ENCODE measurements at places on chromosomes 13 and 19.

DNA sequence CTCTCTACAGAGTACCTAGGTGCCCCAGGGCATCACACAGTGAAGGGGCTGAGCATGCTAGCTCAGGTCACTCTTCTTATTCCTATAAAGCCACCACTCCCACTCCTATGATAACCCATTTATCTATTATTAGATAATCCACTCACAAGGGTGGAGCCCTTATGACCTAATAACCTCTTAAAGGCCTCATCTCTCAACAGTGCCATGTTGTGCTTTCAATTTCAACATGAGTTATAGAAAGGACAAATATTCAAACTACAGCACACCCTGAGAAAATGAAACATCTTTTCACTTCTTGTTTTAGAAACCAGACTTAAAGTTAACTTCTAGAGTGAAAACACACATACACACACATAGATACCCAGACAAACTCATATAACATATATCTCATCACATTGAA, 1494.9 kb upstream of the MIR17HG start:
- no peak for DNase-seq

DNA sequence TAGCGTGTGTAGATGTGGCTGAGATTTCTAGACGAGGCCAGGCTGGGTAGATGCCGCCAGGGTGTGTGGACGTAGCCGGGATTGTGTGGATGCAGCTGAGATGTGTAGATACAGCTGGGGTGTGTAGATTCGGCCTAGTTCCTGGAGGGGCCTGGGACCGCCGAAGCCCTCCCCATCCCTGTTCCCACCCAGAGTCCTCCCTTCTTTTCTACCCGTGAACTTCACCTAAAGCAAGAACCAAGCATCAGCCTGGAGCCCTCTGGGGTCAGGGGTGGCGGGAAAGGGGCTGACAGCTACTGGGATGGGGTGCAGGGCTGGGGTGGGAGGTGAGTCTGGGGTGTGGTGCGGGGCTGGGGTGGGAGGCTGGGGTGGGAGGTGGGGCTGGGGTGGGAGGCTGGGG, 768 bp downstream of the TMPRSS9 start:
- DNase-seq, result no peak

- DNase-seq, result no peak
These were observed 2.3 kb downstream of the SIGLEC10 start for GRCh38 chr19:51415187-51415586.

GRCh38 chr19:58033741-58034476, at the start of gene ZSCAN1:
Gene ZSCAN1 (plus strand): TSS chr19:58034025. CDS start chr19:58037837, 3,812 bp downstream.
- DNase-seq, result no peak

DNA sequence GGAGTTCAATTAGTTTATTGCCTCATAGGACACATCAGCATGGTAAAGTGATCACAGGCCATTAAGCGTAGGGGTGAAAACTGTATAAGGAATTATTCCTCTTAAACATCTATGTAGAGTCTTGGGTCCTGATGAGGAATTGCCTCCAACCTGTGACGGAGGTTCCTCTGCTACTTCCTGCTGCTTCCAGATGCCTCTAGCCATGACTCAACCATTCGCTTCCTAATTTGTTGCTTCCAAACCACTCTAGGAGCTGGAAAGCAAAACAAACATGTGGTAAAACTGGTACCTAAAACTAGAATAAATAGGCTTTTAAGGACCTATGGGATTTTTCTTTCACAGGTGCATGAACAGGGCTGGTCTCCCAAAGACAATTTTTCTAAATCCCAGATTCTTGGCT, 253.8 kb downstream of the KLF12 start:
- no peak for DNase-seq

DNA sequence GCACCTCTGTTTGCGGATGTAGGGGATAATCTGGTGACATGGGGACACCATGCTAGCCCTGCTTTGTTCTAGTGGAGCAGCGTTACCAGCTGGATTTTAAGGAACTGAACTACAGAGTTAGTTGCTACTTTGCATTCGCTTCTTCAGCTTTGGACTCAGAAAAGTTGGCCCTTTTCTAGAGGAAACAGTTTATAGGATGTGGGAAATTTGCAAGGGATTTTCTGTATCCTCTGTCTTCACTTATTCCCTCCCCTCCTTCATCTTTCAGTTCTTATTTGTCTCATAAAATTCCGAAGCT, 2.1 kb downstream of the GATAD2A start:
- no peak for DNase-seq

- DNase-seq, result no peak
These were observed 7.1 kb downstream of the LAMP1 start for GRCh38 chr13:113304121-113304520.

DNA sequence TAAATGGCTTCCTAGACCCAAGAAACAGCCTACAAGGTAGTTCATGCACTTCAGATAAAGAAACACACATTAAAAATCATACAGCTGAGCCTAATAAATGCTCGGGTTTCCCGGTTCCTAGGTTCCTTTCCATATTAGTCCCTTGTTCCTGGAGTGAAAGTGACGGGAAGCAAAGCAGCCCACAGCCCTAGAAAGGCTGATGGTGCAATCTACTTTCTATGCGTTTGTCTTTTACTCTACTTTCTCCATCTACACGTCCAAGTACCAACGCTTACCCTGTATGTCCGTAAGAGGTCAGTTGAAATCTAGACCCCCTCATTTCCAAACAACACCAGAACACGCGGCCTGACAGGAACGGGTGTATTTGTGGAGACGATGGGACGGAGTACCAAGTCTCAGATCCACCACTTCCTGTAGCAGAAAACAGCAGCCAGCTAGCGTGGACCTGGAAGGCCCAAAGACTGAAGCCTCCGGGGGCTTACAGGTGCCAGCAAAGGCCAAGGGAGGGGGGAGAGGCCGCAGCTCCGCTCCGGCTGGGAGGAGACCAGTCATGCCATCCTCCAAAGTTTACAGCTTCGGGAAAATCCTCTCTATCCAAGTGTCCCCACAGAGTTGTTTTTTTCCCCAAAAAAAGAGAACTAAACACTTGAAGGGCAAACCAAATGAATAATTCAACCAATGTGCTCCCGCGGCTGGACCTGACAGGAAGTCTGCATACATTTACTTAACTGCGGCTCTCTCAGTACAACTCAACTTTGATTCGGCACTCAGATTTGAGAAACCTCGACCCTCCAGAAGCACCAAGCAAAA, 34.1 kb downstream of the STK24 start:
- DNase-seq, result no peak

DNA sequence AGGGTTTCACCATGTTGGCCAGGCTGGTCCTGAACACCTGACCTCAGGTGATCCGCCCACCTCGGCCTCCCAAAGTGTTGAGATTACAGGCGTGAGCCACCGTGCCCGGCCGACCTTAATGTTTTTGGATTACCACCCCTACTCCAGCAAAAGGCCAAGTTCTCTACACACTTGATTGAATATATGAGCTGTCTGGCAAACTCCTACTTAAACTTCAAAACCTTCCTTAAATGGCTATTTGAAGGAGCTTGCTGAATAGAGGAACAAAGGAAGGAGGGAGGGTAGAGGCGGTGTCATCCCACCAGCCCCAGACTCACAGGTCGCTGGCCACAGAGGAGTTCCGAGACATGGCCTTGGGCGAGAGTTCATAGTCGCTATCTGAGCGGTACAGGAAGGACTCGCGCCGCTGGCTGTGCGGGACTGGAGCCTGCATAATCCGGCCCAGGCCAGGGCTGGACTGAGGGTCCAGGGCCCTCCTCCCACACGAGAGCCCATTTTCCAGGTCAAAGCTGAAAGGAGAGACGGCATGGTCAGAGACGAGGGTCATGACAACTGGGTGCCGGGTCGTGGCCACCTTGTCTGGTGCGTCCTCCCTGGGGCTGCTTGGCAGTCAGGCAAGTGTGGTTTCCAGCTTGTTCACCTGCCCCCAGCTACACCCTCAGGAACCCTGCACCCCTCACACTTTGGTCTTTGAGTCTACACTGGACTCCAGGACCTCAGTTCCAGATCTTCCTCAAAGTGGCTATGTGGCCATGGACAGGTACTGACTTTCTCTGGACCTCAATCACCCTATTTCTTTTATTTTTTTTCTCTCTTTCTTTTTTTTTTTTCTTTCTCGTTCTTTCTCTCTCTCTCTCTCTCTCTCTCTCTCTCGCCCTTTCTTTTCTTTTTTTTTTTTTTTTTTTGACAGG, 4.2 kb downstream of the PDE4C start:
- DNase-seq, result no peak

DNA sequence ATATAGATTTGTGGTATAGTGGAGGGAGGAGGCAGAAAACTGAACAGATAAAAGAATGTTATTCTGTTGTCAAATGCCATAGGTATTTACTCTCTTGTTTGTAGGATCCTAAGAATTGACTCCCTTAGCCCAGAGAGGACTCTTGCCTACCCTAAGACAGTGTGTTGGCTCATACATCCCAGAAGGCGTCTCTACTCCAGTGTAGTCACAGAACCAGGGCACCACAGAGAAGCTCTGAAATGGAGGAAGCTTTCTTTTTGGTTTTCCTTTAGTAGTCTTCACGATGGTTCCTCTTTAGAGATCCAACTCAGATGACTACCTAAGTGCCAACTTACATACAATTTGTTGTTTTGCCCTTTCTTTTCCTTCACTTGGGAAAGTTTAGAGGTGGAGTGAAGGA, 14.0 kb downstream of the GPR183 start:
- DNase-seq, result no peak

GRCh38 chr13:53775807-53776206, 747.2 kb downstream of the OLFM4 start:
- no peak for DNase-seq

DNA sequence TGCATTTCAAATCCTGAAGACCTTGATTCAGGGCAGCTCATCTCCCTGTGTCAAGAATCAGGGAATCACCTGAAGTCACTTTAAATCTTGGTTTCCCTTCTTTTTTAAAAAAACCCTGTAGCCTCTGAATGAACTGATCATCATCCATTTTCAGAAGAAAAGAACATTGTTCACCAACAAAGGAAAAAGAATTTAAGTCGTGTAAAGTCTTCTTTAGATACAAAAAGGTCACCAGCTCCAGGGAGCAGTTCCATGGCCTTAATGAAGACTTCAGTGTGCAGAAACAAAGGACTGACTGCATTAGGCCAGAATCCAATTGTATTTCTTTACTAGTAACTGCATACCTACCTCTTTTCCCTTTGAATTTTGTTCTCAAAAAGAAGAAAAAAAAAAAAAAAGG, 245.0 kb downstream of the ABCC4 start:
- no peak for DNase-seq

DNA sequence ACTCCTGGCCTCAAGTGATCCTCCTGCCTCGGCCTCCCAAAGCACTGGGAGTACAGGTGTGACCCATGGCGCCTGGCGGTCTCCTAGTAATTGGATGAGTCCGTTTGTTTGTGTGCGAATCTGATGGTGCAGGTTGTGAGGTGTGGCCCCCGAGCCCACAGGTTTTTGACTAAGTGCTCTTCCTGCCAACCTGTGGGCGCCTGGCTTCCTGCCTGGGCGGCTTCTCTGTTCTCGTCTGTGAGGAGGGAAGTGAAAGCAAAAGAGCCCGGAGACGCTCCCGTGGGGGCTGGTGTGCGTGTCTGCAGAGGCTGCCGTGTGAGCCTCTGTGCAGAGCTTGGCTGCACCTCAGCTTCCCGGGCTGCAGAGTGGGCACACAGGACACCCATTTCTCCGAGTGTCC, 10.0 kb downstream of the ARHGAP45 start:
- peak; percentile 71 for DNase-seq

DNA sequence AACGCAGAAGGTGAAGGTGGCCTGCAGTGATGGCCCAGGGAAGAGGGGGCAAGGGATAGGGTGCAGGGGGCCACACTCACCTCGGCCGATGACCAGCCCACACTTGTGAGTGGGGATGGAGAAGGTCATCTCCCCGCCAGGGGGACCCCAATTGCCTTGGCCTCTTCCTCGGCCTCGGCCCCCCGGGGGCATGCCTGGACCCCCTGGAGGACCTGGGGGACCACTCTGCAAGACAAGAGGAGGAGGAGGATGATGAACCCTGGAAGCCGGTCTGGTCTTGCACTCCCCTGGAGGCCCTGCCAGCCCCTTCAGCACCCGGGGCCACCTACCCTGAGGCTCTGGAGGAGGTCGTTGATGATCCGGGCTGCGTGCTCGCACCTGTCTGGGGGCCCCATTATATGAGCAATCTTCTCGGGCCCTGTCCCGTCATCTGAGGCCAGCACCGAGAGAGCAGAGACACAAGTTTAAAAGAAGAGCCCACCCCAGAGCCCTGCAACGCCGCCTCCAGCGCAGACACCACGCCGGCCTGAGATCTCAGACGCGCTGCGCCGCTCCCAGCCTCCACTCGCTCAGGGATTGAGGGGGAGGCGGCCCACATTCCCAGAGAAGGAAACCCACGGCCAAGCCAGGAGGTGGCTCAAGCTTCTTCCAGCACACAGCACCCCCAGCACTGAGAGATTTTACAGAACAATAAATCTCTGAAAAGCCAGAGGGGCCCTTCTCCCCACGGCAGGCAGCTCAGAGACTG, 7.8 kb downstream of the KHSRP start:
- DNase-seq, result no peak

DNA sequence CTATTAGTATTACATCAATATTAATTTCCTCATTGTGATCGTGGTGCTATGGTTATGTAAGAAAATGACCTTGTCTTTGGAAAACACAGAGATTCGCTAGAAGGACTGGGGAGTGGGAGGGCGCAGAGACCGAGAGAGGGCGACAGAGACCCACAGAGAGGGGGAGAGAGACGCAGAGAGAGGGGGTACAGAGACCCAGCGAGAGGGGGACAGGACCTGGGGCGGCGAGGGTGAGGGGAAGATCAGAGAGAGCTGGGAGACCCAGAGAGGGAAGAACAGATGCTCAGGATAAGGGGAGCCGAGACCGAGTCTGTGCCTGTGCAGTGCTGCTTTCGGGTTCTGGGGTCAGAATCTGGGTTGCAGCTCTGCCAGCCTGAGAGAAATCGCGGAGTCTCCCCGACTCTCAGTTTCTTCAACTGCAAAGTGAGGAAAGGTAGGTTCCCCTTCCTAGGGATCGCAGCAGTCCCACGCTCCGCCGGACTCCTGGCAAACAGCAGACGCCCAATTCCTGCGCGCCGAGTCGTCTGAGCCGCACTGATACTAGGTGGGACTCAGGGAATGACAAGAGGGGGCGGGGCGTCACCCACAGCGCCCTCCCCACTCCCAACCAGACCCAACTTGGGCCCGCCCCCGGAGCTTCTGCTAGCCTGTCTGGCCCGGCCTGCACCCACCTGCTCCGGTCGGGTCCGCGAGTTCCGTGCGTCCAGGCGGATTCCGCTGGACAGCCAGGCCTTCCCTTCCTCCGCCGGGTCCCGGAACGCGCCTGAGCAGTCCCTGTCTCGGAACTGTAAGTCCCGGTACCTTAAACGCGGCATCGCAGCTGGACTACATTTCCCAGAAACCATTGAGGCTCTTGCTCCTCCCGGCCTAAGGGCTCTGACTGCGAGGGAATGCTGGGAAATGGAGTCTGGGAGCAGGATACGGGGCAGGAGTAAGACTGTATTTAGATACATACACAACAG, 15.3 kb downstream of the IZUMO2 start:
- DNase-seq, result peak; percentile 53

DNA sequence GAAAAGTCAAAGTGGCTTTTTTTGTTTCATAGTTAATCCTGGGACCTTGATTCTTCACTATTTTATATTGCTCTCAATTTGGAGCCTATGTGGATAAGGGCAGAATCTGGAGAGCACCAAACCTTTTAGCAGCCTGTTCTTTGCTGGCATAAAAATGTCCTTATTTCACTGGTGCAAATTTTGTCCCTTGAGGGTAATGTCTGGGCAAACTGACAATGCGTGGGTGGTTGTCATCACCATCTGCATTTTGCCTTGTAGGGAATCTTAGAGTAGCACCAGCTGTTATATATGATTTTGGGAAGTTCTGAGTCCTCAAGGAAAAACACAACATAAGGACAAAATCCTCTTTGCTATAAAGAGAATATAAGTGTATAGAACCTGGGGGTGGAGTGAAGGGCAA, 336.9 kb upstream of the HTR2A start:
- no peak for DNase-seq

GRCh38 chr13:101474419-101474957, 22.0 kb downstream of the ITGBL1 start:
- DNase-seq, result no peak

All from activated CD4-positive, alpha-beta T cell treated with anti-CD3 and anti-CD28 coated beads, Interleukin-2, amount 50 U/mL, for 24 hours (primary cell).